Stimulated activated CD4-positive, alpha-beta T cell treated with anti-CD3 and anti-CD28 coated beads, Interleukin-15, amount 100 ng/mL, for 1 hour (primary cell): ENCODE measurements at places on chromosomes 7 and 10.

DNA sequence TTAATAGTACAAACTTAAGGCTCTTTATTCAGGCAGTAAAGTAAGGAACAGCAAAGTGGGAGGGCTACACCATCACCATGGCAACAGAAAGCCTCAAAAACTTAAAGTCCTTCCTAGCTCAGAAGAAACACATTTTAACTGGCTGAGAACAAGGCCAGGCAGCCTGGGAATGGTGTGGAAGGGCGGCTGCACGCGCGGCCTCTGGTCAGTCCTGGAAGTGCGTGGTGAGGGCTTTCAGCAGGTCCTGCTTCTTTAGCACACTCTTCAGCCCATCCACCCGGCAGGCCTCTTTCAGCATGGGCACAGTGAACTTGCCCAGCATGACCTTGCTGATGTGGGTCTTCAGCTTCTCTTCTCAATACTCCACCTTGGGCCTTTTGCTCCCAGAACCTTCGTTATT is 133.0 kb downstream of the CYP26A1 start:
- DNase-seq = no peak

GRCh38 chr7:77697535-77697831 is 1.2 kb downstream of the RSBN1L start:
- no peak for DNase-seq

GRCh38 chr10:88989824-88990383 is 694 bp upstream of the FAS start:
- no peak for DNase-seq

- DNase-seq = no peak
Observed at GRCh38 chr7:4820405-4820966, 41.3 kb downstream of the PAPOLB start.

- DNase-seq = peak; percentile 80
Observed at GRCh38 chr7:98251601-98252424, at the start of gene TECPR1. Gene TECPR1, minus strand, starts transcription at chr7:98252232. Its CDS starts 6,086 bp downstream, at chr7:98246146.

DNA sequence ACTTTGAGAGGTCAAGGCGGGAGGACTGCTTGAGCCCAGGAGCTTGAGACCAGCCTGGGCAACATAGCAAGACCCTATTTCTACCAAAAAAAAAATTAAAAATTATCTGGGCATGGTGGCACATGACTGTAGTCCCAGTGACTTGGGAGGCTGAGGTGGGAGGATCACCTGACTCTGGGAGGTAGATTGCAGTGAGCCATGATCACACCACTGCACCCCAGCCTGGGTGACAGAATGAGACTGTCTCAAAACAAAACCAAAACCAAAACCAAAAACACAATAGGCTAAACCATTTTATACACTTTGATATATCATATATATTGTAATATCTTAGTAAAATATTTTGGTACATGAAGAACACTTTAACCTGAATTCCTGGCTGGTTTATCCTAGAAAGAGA is 101.6 kb downstream of the RAPGEF5 start:
- DNase-seq = no peak
